RWPE2 (cell line): ENCODE measurements at places on chromosomes 2 and 18.

GRCh38 chr18:57422313-57422872 lies 12.8 kb upstream of the ONECUT2 start:
- DNase-seq: no peak

DNA sequence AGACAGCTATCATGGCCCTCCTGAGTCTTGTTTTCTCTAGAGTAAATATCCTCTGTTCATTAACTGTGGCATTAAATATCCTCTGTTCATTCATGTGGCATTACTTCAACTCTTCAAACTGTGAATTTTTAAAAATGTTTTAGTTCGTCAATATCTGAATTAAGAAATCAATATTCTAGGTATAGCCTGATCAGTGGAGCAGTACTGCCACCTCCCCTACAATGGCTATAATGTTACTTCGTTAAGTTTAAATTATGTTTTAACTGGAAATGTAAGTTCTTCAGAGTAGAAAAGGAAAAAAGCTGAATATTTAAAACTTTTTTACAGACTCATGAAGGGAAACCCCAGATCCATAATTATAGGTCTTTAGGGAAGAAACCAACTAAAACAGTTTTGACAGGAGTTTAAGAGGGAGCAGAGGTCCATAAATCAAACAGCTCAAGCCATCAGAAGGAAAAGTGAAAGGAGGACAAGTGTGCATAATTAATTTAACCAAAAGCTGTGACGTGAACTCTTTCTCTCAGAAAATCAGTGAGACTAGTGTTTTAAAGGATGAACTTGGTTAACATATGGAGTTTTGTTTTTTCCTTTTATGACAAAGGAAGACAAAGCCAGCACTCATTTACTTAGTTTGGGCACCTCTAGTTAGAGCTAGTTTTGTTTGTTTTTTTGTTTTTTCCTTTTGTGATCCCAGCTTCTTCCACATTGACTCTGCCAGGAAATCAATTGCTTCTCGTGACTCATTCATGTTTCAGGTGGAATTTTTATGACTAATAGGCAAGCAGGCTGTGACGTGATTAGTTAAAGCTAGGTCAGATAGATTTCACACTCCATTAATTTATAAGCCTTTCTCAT lies 44.9 kb downstream of the RBBP8 start:
- no peak for DNase-seq

DNA sequence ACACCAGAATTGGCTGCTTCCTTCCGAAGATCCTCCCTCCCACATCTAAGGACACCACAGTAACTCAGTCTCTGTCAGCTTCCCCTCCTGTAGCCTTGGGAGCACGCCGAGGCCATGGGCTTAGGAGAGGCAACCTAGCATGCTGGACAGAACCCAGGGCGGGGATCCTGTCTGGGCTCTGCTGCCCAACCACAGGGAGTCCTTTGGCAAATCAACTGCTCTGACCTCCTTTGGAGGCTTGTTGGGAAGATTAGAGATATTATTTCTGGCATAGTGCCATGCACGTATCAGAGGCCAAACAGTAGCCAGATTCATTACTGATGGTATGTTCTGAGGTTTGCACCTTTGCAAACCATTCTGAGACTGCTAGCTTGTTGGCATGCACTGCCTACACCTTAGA lies 262.7 kb upstream of the EPAS1 start:
- no peak for DNase-seq

GRCh38 chr2:235677937-235678336 lies 184.1 kb downstream of the AGAP1 start:
- no peak for DNase-seq

GRCh38 chr18:57542812-57543427 lies 43.6 kb downstream of the FECH start:
- DNase-seq: no peak

DNA sequence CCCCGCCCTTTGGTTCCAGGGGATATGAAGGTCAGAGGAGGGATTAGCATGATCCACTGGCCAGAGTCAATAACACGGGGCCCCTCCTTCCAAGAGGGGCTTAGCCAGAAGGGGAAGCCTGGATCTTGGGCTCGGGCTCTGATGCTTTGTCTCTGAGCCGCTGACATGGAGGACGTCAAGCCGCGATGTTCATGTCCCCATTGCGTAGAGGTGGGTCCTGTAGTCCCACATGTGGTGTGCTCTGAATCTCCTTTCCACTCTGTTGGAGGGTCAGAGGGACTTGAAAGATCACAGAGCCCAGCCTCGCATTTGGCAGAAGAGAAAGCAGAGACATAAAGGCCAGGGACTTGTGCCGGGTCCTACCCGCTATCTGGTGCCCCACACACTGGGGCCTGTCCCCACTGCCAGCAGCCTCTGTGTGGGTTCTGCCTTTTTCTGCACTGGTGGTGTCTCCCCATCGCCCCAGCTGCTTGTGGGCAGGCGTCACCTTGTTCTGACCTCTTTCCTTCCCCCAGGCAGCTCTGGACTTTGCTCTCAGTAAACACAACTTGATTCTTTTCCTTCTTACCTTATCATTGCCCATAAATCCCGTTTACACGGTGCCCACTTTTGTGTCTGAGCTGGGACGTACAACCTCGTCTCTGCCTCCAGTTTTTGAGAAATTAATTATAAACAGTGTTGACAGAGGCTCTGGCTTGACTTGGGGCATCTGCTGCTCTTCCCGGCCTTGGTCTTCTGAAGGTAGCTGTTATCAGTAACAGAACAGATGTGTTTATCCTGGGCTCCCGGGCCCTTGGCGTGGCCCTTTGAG lies 48.8 kb downstream of the SH3BP4 start:
- no peak for DNase-seq

DNA sequence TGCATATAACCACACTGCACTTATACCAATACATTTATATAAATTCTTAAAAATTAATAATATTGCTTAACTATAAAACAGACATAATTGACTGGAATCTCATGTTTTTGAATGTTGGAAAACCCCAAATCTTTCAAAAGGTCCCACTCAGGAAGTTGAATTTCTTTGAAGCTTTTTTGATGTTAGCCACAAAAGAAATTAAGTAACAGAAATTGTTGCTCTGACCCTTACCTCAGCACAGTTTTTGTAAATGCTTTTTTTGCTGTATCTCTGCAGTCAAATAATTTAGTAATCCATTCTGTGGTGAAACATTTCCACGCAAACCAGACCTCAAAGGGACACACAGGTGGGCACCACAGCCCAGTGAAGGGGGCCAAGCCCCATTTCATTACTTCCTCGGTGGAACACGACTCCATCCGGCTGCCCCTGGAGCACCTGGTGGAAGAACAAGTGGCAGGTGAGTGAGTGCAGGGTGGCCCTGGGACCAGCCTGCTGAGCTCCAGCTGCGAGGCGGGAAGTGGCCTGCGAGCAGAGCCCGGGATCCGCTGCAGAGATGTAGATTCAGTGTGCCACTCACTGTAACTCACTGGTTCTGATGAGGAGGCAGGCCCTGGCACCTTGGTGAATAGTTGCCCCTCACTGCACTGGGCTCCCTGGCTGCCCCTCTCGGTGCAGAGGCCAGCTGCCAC lies 8.4 kb downstream of the SCLY start:
- no peak for DNase-seq

DNA sequence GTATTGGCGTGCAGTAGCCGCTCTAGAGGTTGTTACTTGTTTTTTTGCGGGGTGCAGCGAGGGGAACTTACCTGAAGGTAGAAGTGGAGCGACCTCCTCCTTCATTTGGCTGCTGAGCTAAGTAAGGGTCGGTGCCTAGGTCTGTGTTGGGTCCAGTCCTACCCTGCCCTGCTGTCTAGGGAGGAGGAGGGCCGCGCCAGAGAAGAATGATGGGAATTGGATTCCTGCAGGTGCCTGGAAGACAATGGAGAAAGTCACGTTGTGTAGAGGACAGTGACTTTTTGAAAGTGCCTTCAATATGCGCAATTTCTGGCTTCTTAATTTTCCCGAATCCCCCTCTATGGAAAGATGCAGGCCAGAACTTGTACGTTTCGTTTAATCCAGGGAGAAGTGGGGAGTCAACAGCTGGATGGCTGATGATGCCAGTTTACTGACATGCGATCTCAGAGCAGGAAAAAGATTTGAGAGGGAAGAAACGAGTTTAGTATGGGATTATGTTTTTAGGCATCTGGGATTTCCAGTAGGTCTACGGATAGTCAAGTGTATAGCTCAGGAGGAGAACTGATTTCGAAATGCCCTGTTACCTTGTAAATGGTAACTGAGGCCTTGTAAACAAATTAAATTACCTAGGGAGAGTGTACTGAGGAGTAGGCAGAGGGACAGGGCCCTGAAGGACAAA lies 653 bp downstream of the MRPS9 start:
- no peak for DNase-seq

DNA sequence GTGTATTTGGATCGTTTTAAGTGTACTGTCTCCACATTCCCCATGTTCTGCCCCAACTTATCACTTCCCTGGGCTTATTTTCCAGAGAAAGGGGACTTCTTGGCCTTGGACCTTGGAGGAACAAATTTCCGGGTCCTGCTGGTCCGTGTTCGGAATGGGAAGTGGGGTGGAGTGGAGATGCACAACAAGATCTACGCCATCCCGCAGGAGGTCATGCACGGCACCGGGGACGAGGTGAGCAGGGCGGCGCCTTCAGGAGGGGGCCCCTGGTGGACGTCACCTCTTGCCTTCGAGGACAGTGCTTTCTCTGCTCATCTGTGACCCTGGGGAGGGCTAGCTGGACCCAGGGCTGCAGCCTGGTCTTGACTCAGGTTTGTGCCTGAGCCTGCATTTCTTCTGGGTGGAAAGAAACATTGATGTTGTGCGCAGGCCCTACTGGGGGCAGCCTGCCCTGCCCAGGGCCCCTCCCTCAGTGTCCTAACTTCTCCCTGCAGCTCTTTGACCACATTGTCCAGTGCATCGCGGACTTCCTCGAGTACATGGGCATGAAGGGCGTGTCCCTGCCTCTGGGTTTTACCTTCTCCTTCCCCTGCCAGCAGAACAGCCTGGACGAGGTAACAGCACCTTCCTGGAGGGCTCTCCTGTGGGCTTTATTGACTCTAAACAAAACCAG lies 47.8 kb downstream of the HK2 start:
- no peak for DNase-seq

DNA sequence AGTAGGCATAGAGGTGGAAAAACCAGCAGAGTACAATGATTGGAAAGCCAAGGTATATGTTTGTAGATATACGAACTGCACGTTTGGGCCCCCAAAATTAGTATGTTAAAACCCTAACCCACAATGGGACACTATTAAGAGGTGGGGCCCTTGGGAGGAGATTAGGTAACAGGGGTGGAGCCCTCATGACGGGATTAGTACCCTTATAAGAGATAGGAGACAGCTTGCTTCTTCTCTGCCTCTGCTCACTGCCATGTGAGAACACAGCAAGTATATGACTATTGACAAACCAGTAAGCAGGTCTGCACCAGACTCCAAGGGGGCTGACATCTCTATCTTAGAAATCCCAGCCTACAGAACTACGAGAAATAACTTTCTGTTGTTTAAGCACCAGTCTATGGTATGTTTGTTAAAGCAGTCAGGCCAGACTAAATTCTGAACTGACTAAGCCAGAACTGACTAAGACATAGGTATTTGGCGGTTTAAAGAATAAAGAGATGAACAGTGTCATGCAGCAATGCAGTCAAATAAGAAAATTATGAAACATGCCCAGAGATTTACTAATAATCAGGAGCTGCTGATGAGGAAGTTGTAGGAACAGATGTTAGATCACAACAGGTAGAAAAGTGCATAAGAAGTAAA lies 182.9 kb downstream of the DYM start:
- DNase-seq: no peak

DNA sequence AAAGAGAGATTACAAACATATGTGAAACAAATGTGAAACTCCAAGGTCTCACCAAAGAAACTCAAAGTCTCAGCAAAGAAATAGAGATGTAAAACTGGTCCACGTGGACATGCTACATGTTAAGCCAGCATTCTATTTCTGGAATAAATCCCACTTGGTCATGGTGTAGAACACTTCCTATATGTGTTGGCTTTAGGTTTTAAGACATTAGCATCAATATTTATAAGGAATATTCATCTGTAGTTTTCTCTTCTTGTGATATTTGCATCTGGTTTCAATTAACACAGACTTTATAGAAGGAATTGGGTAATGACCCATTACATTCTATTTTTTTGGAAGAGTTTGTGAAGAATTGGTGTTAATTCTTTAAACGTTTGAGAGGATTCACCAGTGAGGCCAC lies 133.1 kb downstream of the COPS8 start:
- no peak for DNase-seq

- DNase-seq: no peak
Observed at GRCh38 chr2:71850306-71850801, 297.3 kb downstream of the CYP26B1 start.

DNA sequence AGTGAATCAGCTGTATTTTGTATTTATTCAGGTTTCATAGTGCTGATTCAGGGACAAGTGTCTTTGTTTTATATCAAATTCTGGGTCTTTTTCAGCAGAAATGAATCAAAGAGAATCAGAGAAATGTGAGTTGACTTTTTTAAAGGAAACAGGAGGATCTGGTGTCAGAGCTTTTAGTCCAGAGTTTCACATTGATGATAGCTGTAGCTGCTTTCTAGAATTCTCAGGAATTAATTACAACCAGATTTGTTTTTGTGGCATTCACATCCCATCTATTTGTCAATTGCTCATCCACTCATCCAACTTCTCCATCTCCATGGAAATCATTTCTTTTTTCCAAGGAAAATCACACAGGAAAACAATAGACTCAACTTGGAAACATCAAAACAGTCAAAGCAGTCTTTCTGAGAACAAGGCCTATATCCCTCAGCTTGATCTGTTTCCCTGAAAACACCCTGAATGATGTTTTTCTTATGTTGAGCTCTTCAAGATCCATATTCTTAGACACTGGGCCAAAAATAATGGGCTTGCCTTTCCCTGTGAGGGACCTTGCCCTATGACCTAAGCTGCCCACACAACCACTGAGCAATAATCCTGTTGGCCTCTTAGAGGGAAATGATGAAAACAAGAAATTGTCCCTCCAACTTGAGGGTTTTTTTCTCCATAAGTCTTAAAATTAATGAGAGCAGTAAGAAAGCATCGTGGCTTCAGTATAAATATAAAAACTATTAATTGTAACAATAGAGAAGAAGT lies 249.5 kb upstream of the FN1 start:
- DNase-seq: no peak

GRCh38 chr2:169980643-169981042 lies 153.4 kb downstream of the UBR3 start:
- no peak for DNase-seq

GRCh38 chr2:99942561-99943347 lies 199.6 kb downstream of the AFF3 start:
- no peak for DNase-seq

DNA sequence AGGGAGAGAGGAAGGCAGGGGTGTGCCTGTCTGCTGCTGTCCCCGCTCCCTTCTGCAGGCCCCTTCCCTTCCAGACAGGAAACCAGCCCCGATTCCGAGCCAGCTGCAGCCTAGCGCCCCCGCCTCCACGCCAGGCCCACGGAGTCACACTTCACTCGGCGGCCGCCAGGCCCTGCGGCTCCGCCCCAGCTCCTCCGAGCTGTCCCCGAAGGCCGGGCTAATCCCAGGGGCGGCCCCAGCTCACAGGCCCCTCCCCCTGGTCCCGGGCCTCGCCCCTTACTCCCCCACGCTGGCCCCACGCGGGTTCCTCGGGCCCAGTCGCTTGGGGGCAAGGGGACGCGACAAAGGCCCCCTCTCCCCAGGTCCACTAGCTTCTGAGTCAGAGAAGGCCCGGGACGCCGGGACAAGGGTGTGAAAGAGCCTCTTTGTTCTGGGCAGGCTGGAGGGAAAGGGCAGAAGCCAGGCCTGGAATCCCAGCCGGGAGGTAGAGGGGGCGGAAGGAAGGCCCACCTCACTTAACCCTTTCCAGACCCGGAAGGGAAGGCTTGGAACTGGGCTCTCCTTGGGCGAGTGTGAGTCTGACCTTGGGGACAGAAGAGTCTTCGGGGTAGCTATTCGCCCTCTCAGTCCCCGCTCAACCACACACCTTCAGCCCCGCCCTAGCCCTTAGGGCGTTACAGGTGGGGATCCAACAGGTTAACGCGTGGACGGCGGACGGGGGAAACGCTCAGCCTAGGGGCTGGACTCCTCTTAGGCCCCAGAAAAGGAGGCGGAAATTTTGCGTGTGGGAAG lies 1.2 kb downstream of the RTKN start:
- no peak for DNase-seq
